ENCODE measurements at places on chromosomes 4 and X.

GRCh38 chr4:7772711-7773385 lies 166.8 kb downstream of the AFAP1 start:
- DNase-seq: no peak

DNA sequence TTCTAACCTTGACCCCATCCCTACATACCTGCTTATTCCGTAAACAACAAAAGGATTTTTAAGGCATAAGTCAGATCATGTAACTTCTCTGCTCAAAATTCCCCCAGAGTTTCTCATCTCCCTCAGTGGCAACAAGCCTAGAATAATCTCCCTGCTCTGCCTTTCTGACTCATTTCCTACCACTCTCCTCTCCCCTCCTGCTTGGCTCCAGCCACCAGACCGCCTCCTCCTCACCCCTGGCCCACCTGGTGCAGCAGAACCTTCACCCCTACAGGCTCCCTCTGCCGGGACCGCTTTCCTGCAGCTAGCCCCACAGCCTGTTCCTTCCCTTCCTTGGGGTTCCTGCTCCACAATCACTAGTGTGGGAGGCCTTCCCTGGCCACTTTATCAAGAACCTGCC lies 32.1 kb downstream of the TSPAN5 start:
- DNase-seq: no peak

DNA sequence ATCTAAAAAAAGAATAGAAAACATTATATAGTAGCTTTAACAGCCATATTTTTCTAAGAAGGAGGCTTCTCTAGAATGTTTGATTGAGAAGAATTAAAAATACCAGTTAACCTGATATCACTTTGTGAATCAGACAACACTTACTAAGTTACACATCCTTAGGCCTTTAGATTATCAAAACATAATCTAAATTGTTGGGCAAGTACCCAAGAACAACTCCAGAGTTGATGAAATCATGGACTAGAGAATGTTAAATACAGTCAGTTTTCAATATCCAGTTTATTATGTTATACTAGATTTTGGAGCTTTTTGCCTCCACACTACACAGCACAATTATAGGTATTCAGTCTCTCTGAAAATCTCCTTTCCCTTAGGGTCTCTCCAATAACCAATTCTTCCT lies 39.6 kb downstream of the ARL13A start:
- no peak for DNase-seq

GRCh38 chr4:14646831-14647230 lies 355.4 kb upstream of the CPEB2 start:
- no peak for DNase-seq

GRCh38 chr4:133424605-133425004 lies 275.5 kb downstream of the PCDH10 start:
- DNase-seq: no peak

- peak; percentile 31 for DNase-seq
These were observed 1.3 kb downstream of the PCDH7 start for GRCh38 chr4:30721185-30722091.

GRCh38 chrX:24219320-24219719 lies 69.8 kb downstream of the ZFX start:
- no peak for DNase-seq

DNA sequence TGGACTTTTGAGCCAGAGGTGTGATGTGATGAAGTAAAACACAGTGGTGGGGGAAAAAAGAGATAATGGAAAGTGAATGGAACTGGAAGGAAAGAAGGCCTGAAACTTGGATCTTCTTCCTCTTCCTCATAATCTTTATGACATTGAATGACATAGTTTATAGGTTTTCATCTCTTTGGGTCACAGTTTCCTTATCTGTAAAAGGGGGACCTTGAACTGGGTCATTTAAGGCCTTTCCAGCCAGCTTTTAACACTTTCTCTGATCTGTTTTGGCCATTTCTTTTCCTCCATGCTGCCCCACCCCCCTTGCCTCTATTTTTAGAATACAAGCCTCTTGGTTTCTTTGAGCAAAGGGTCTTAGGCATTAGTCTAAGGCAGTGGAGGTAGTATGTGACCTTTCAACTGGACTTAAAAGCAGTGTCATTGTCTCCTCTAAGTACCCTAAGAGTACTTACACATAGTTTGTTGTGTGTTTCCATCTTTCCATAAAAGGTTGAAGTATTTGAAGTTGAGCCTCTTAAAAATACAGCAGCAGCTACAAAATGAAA lies 7.8 kb downstream of the CPEB2 start:
- no peak for DNase-seq

DNA sequence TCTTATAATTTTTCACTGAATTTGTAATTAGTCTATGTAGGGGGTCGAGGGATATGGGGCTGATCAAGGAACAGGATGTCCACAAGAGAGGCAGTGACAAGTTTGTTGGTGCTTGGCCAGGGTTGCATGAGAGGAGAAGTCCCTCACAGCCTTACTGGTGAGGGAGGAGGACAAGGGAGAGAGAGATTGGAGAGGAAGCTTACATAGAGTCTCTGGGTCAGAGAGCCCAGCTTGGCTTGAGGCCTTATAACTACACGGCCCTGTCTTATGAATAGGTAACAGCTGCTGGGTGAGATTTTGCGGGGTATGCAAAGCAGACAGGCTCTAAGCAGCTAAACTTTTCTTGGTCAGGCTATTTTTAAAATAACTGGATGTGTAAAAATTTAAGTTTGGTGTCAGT lies 37.9 kb upstream of the OTUD4 start:
- no peak for DNase-seq

DNA sequence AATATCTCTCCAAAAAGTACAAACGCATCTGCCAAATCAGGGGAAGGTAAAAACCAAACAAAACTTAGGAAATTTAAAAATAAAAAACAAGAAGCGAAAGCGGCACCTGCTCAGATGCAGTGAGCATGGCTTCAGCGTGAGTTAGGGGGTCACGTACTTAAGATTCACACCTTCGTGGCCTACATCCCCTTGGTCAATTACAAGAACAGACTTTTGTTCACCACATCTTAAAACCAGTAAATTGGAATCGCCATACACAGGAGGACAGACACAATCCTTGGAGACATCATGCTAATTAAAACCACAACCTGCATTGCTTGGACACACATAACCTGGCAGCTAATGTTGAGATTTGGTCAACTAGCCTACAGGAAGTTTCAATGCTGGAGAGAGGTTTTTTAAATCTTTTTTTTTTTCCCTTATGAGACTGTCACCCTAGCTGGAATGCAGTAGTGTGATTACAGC lies 12.5 kb upstream of the SEL1L3 start:
- no peak for DNase-seq

DNA sequence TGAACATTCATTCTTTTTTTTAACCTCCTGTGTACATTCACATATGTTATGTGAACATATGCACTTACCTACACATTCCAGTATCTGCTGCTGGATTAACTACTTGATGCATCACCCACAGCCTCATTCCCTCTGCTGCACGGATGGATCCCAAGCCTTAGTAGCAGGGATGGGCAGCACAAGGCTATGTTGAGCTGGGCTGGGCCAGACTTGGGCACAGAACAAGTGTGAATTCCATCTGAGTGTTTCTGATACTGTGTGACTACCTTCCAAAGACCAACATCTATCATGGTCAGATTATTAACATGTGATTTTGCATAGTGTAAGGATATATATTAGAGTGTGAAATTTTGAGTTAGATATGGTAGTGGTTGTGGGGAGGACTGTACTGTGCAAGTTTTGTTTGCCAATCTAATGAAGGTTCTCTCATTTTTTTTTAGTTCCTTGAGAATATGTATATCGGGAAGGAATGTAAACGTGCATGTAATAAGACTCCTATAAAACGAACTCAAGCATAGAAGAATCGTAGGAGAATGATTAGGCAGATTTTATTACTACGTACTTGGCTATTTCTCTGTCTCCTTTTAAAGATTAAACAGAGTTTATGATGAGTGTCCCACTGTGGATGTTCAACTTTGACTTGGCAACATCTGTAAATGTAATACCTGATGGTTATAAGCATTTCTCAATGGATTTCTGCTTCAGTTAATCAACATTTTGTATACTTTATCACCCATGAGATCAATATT lies 23.4 kb upstream of the STBD1 start:
- no peak for DNase-seq

DNA sequence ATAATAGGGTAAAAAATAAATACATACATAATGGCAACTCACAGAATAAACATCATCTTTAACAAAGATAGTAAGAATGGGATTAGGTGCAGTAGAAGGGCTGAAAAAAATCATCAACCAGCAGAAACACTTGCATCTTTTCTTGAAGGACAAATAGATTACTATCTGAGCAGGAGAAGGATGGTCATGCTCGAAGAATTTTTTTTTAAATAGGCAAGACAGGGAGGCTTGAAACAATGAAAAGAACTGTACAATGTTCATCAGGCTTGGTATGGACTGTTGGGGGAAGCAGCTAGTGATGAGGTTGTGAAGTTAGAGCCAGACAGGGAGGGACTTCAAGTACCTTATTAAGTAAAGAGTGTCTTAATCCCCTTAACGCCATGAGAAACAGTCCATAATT lies 167.4 kb upstream of the LDB2 start:
- DNase-seq: no peak

- no peak for DNase-seq
These were observed 166.0 kb downstream of the FBXO8 start for GRCh38 chr4:174117445-174117844.

DNA sequence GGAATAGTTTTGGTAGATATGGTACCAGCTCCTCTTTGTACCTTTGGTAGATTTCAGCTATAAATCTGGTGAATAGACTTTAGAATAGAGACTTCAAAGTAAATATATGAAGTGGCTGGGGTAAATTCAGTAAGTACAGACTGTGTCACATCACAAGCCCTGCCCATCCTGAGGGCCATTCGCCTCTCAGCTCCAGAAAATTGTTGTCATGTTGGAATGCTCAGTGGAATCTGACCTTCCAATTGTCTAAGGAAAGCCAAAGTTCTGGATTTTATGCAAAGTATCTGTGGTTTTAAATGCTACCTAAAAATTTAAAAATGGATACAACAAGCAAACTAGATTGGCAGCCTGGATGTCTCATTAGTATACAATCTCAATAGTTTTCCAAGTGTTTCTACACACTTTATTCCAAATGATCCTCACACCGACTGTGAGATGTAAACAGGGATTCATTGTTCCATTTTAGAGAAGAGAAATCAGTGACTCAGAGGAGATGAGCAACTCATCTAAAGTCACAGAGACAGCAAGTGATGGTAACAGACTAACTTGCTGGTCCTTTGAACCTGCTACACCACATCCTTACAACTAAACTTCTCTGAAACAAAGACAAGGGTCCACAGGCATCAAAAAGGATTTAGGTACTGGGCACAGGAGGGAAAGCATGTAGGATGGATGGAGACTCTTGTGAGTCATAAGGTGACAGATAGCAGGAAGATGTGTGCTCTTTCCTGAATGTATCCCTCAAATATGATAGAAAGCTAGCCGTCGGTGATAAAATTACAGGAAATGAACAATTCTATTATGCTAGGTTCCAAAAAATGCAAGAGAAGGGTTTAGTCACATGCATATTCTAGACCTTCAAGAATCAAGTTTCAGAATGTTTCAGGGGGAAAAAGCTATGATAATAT lies 127.3 kb downstream of the ATP10D start:
- no peak for DNase-seq

- no peak for DNase-seq
These were observed 5.1 kb downstream of the IL3RA start for GRCh38 chrX:1341545-1342184.

- DNase-seq: no peak
These were observed 154.2 kb upstream of the HAND2 start for GRCh38 chr4:173684223-173684622.

- no peak for DNase-seq
These were observed 55.6 kb downstream of the TSPAN7 start for GRCh38 chrX:38616904-38617303.

DNA sequence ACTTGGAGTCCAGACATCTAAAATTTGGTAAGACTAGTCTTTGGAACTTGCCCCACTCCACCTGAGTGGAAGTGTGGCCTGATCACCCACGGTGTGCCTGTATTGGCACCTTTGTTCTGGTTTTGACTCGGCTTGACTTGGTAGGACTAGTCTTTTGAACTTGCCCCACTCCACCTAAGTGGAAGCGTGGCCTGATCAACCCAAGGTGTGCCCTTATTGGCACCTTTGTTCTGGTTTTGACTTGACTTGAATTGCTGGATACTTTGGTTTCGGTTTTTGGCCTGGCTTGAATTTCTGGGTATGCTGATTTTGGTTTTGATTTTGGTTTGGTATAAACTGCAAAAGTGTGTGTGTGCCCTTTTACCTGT lies 44.7 kb upstream of the UGT2B7 start:
- DNase-seq: no peak

DNA sequence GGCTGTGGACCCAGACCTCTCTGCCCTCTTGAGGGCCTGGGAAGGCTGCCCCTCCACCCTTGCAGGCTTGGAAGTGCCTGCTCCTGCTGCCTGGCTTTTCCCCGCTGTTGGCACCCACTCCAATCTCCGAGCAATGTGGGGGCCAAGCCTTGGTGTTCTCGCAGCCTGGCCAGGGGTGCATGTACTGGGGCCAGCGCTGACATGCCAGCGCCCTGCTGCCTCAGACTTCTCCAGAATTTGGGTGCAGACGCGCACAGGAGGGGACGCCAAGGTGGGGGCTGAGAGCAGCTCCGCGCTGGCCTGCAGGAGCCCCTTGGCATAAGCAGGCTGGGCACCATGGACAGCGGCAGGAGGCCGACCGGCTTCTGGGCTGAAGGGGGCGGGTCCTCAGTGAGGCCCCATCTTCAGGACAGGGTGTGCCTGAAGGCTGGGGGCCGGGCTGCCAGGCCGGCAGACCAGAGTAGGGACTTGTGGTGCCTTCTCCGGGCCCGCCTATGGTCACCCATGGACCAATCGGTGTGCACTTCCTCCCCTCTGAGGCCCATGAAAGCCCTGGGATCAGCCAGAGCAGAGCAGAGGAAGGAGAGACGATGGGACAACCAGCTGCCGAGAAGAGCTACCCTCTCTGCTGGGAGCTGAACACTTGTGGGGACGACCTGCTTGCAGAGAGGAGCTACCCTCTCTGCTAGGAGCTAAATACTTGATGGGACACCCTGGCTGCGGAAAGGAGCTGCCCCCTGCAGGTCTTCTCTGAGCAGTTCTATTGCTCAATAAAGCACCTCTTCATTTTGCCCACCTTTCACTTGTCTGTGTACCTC lies 118.3 kb downstream of the DNAAF6 start:
- no peak for DNase-seq

DNA sequence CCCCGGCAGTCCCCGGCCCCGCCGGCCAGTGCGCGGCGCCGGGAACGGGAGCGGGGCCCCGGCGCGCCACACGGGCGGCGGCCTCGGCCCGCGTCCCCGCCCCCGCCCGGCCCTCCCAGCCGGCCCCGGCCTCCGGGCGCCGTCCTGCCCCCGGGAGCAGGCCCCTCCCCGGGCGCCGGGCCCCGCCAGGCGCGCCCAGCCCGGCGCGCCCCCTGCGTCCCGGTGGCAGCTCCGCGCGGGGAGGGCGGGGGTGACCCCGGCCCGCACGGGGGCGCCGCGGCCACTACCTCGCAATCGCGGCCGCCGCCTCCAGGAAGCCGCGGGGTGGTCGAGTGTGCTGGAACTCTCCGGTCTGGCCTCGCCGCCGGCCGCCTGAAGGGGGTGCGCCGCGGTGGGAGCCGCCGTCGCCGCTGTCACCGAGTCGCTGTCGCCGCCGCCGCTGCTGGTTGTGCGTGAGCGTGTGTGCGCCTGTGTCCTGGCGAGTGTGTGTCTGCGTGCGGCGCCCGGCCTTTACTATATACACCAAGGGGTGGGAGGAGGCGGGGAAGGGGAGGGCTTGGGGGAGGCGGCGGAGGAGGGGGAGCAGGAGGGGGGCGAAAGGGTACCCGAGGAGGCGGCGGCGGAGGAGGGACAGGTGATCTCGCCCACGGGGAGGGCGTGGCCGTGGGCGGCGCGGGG lies at the start of gene RAI2:
TSS of gene RAI2 (minus strand) at position 488 of the 678 bp plus-strand sequence. CDS start 59,288 bp downstream, outside the sequence.
- DNase-seq: peak; percentile 25
